ENCODE measurements at places on chromosomes 11 and 22.

GRCh38 chr22:29722151-29722550 lies 2.3 kb downstream of the CABP7 start:
- DNase-seq: no peak

- DNase-seq: no peak
These were observed 7.4 kb downstream of the B4GALNT4 start for GRCh38 chr11:376531-377173.

DNA sequence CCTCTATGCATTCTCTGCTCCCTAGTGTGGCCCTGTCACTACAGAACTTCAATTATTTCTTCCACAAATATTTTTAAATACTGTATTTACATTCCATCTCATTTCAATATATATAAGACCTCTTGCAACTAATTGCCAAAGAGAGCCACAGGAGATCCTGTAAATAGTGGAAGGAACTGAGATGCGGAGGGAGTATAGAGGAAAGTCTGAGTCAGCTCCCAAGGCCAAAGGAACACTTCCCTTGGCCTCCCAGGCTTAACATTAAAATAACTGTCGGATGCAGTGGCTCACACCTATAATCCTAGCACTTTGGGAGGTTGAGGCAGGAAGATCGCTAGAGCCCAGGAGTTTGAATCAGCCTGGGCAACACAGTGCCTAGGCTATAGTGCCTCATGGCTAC lies 31.2 kb downstream of the RBFOX2 start:
- no peak for DNase-seq

GRCh38 chr22:24421428-24421931 lies 5.9 kb upstream of the ADORA2A start:
- DNase-seq: no peak

DNA sequence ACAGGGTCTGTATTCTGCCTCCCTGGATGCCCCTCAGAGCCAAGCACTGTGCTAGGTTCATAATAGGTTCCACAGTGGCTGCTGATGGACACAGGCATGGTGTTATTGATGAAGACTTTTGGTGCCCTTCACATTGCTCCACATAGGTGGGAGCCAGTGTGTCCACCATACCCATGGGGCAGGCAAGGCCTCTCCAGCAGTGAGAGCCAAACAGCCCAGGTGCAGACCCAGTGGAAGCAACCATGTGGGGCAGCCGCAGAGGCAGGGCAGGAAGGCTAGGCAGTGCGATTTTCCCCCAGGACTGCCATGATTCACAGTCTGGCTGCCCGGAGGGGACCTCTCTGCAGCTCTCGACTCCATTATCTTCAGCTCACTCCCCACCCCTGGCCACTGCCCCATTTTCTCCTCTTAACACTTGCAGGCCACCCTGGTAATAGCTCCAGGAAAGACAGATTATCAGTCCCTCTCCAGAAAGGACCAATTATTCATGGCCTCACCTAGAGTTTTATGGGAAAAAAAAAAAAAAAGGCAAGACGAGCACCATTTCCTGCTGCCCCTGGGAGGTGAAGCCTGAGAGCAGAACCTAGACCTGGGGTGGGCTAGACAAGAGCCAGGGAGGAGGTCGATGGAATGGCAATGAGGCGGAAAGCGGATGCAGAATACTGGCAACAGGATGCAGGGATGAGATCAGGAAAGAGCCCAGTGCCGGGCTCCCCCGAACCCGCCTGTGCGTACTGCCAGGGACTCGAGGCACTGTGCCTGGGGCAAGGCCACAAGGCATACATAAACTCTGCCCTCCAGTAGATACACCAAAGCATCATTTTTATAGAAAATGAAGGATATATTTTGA lies 343.0 kb upstream of the NCAM1 start:
- no peak for DNase-seq

GRCh38 chr22:48083502-48083901 lies 1321.1 kb downstream of the TBC1D22A start:
- DNase-seq: no peak

DNA sequence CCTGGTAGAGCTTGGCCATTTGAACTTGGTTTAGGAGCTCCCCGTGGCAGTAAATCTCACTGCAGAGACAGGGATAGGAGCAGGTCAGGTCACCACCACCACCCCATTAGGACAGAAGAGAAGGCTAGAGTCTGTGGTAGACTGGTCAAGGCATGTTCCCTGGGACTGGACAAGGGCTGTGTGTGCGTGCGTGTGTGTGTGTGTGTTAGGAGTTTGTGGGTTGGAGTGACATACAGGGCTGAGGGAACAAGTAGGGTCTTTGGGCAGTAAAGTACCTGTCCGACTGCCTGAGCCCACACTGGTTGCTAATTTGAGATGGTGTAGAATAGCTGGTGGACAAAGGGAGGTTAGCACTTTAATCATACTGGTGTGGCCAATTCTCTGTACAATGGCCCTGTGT lies 16.1 kb downstream of the TREH start:
- no peak for DNase-seq

GRCh38 chr22:41532908-41533825 lies 11.1 kb downstream of the POLR3H start:
- DNase-seq: peak; percentile 51

GRCh38 chr22:38566726-38567504 lies 3.1 kb downstream of the DMC1 start:
- DNase-seq: no peak

- no peak for DNase-seq
These were observed 112.9 kb upstream of the GRK3 start for GRCh38 chr22:25451480-25452114.

DNA sequence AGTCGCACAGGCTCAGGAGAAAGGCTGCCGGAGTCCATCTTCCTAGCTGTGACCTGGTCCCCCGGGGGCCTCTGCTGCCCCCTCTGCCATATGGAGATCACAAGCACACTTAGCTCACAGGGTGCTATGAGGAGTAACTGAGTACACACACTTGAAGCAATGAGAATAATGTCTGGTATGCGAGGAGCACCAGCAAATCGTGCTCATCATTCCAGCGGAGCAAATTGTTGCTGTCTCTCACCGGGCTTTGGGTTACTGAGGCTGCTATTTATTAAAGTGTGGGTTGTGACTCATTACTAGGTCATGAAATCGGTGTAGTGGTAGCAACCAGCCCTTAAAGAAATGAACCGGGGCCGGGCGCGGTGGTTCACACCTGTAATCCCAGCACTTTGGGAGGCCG lies 48.1 kb upstream of the EIF3D start:
- no peak for DNase-seq

DNA sequence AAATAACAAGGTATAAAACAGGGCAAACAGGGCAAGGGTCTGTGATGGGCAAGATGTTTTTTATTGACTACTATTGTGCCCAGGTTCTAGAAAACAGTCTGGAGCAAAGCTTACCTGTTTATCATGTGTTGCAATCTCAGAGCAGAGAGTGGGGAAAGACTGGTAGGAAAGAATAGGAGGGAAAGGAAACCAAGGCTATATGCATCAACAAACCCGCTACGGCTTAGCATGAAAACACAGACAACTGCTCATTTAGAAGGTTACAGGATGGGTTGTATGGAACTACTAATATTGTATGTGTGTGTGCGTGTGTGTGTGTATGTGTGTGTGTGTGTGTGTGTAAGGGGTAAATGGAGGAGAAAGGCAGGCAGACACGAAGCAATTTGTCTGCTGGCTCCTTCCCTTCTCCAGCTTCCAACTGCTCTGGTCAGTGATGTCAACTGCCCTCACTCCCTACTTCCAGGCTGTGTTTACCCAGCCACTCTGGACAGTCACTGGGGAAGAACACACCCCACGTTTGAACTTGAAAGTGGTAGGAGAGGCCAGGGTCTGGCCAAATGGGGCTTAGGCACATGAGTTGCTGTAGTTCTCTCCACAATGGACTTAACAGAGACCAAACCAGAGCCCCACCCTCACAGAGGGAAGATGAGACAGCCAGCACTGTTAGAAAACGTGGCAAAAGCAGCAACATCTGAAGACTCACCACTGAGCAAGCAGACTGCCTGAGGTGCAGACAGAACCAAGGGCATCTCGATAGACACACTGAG lies 47.0 kb downstream of the GAB2 start:
- no peak for DNase-seq

DNA sequence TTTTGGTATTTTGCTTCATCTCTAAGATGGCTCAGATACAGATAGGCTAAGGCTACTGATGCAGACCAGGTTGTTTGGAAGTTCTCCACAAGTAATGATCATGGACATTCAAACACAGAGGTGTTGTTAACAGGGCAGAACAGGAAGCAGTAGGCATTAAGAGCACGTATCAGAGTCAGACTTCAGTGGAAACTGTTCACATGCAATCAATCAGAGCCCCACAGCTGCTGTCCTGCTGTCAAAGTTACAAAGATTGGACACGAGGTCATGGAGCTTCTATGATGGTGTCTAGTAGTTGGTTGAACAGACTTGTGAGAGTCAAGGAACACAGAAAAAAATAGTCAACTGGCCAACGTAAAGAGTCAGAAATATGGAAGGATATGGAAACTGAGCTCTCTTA lies 19.8 kb downstream of the OR10D3 start:
- DNase-seq: no peak

- DNase-seq: no peak
These were observed 8.5 kb downstream of the SIK3 start for GRCh38 chr11:117089685-117090084.

DNA sequence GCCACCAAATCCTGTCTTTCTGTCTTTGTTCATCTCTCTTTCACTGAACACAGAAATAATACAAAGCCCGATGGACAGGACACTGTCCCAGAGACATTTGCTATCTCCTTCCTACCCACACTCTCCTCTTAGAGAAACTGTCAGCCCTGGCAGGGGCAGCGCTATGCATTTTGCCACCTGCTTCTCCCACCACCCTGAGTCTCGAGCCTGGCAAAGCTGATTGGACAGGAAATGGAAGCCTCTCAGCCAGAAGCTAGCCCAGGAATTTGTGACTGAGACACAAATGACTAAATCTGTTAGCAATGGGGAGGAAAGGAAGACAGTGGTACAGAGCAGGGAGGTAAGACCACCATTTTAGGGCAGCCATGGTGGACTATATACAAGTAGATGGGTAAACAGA lies 14.9 kb upstream of the GALNT18 start:
- no peak for DNase-seq

DNA sequence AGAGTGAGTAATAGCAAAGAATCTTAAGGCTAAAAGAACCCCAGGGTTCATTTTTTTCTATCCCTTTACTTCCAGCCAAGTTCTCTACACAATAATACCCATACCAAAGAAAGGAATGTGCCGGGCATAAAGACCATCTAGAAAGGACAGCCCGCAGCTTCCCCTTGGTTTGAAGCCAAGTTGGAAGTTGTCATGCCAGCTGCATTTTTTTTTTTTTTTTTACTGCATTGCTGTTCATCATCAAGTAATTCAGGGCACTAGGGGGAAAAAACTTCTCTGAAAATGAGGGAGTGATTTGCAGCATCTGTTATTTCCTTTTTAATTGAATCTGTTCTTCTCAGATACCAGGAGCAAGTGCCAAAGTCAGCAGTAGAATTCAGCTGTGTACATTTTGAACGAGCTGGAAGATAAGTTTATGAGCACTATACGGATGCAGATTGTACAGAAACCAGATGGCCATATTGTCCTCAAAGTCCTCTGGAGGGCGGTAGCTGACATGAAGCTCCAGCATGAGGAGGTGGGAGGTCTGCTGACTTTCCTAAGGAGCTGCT lies 56.4 kb downstream of the UBASH3B start:
- no peak for DNase-seq

DNA sequence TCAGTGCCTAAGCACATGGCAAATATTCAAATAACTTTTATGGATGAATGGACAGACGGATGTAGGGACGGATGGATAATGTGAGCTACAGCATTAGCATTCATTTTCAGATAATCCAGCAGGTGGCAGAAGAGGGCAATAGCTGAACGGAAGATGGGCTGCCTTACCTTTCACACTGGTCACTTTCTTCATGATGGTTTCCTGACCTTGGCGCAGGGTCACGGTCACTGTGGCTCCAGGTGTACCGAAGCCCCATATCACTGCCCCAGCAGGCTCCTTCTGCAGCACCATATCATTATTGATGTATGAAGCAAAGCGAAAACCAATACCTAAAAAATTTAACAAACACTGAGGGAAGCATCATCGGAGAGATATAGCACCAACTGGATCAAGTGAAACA lies 4.3 kb downstream of the SIAE start:
- DNase-seq: no peak

DNA sequence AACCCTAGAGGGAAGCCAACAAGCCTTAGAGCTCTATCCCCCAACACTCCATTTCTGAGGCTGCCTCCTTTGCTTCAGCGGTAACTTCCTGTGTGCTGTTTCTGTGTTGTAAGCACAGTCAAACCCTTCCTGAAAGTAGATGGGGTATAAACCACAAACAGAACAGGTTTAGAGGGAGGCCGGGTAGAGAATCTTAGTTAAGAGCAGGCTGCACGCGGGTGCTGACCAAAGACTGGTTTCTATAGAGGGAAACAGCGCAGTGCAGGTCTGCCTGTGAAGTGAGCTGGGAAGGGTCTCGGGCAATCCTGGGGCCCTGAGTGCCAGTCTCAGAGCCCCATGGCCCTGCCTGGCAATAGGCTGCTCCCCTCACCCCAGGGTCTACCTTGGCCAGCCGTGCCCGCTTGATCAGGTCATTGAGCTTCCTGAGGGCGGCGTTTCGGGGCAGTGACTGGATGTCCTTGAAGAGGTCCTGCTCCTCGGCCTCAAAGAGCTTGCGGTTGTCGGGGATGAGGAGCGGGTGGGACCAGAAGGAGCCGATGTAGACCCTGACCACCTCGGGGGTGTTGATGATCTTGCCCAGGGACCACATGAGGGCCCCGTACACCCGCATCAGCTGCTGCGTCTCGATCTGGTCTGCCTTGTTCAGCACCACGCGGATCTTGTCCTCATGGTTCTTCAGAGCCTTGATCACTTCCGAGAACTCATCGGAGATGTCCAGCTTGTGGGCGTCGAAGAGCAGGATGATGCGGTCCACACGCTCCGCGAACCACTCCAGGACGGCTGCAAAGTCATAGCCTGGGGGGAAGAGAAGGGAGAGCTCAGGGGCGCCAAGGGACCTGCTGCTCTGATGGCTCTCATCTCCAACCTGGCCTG lies 15.3 kb upstream of the CDC42BPG start:
- peak; percentile 68 for DNase-seq

DNA sequence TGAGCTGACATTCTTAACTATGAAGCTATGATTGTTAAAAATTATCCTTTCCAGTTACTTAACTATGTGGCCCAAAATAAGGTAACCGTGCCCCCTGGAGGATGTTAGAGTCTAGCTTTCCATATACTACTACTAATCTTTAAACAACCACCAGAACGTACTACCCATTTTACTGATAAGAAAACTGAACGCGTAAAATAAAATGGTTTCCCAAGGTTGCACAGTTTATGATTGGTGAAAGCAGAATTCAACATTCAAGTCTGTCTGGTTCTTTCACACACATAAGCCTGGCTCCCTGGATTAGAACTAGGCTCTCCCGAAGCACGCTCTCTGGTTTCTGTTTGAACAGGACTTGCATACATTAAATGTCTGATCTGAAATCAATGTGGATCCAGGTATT lies 437.8 kb upstream of the CCDC90B start:
- no peak for DNase-seq

Data from stimulated activated CD8-positive, alpha-beta memory T cell treated with anti-CD3 and anti-CD28 coated beads, Interleukin-15, amount 100 ng/mL, for 48 hours (primary cell).